Left renal pelvis (tissue), 4 donors: ENCODE measurements at places on chromosomes 3 and 15. TPM values are rescaled to one million over a fixed set of nuclear protein-coding genes. Genes with fewer than 3 reads are reported as not detected.

The EFCAB12 gene
- 3.5 TPM for polyA plus RNA-seq

The NEK10 gene
- polyA plus RNA-seq = 1.8 TPM

The RPL29 gene
- polyA plus RNA-seq = 1,419 TPM

The SLC33A1 gene
- 36.9 TPM for polyA plus RNA-seq

The ENTPD3 gene
- 2.4 TPM for polyA plus RNA-seq

The MED12L gene
- polyA plus RNA-seq = 0.50 TPM

The AEN gene
- polyA plus RNA-seq = 6.5 TPM

The HCN4 gene
- polyA plus RNA-seq = 1.3 TPM

GRCh38 chr15:33735637-33736247, 232.6 kb upstream of the CHRM5 start:
- DNase-seq = no peak

- DNase-seq = no peak
Observed at GRCh38 chr15:79816571-79816970, 80.2 kb downstream of the MTHFS start.

GRCh38 chr3:116399701-116400226, 45.5 kb downstream of the LSAMP start:
- DNase-seq = no peak

GRCh38 chr3:58037141-58037910, 29.1 kb downstream of the FLNB start:
- DNase-seq = no peak

DNA sequence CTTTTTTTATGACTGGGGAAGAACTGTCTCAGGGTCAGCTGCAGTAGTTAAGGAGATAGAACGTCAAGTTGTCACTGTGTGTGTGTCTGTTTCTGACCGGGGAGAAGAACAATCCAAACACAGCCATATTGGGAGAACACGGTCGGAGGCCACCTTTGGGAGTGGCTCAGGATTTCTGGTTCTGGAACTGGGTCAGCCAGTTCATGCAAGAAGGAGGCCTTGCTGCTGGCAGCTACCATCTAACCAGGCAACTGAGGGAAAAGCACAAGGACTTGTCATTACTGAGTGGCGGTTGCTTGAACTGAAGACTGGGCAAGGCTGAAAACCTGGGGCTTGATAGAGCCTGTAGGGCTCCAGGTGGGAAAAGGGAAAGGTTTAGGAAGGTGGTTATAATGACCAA, 24.6 kb downstream of the GLDN start:
- no peak for DNase-seq

- DNase-seq = no peak
Observed at GRCh38 chr3:182565916-182566796, 227.1 kb upstream of the ATP11B start.

GRCh38 chr3:139234491-139234890, 109.3 kb upstream of the MRPS22 start:
- DNase-seq = no peak
